ENCODE measurements at places on chromosomes 12 and 14.

- no peaks in the 10 kb centered on the region for H3K4me1 ChIP-seq
- H3K27ac ChIP-seq, result no peak overlapping the region
- H3K36me3 ChIP-seq, result no peaks in the 10 kb centered on the region
- peaks cover 2% of the 10 kb centered on the region for H3K27me3 ChIP-seq
- no peak for DNase-seq
Observed at GRCh38 chr12:75177997-75178396, 31.6 kb downstream of the KCNC2 start.

DNA sequence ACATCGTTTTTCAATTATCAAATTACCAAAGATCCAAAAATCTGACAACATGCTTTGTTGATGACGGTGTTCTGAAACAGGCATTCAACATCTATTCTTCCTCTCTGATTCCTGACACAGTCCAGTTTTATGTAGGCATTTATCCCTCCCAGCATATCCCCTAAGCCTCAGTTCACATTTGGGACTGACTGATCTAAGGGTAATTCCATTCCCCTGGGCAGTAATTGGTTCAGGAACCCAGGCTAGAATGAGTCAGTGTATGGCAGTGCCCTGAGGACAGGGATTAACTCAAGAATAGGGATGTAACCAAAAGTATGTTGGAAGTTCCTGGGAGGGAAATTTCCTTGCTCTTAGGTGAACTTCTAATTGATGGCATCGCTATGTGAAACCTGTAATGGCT lies 10.3 kb upstream of the PCNX1 start:
- peaks cover 54% of the 10 kb centered on the region for H3K4me1 ChIP-seq
- H3K36me3 ChIP-seq, result peaks cover 7% of the 10 kb centered on the region
- peak overlapping the region; percentile 34 for H3K27ac ChIP-seq

DNA sequence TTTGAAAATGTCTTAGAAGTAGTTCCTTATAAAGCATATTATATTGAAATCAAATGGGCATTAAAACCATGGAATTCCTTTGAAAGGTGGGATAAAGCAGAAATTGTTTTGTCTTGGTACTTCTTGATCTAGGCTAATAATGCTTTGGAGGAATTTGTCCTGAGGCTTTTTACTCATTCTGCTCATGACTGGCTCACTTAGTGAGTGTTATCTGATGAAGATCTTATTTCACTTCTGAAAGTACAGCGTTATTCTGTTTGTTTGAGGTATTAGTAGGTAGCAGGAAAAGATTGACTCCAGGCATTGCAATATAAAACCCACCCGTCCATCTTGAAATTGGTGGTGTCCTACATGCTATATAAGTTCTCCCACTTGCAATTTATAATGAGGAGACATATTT lies 5.5 kb downstream of the C12orf71 start:
- no peak overlapping the region for H3K27ac ChIP-seq
- H3K4me3 ChIP-seq, result no peak overlapping the region
- no peaks in the 10 kb centered on the region for H3K27me3 ChIP-seq
- DNase-seq, result no peak
- H3K4me1 ChIP-seq, result peaks cover 13% of the 10 kb centered on the region

DNA sequence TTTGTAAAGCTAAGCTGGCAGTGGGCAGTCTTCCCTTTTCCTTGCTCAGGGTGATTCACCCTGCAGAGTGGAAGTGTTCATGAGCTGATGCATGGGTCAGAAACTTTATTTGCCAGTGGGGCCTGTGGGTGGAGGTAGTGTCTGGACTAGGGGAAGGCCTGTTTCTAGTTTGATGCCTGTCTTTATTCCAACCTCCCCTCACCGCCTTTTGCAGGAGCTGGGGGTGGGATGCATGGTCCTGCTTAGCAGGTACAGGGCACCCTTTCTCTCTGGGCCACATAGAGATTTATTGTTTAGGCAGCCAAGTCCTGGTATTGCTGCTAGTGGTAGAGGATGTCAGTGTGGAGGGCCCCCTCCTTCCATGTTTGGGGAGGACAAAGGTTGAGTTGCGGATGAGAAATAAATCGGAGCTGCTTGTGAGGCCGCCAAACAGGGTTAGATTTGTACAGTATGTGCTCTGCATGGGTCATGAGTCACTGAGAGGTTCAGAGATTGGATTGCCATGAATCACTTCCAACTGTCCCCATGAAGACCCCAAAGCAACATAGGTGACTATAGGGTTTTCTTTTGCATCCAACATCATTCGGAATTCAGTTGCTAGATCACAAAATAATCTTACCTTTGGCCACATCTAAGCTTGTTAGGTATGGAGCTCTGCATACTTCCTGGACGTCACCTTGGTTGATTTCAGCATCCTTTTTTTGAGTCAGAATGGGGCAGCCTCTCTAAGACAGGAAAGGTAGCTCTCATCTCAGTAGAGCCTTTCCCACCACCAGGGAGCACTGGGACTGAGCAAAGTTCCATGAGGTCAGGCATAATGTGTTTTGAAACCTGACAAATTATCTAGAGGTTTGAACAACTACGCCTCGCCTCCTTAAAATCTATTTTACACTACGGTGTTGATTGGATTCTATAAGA lies 8.8 kb downstream of the SMOC1 start:
- H3K36me3 ChIP-seq, result no peaks in the 10 kb centered on the region
- H3K27ac ChIP-seq, result no peak overlapping the region

DNA sequence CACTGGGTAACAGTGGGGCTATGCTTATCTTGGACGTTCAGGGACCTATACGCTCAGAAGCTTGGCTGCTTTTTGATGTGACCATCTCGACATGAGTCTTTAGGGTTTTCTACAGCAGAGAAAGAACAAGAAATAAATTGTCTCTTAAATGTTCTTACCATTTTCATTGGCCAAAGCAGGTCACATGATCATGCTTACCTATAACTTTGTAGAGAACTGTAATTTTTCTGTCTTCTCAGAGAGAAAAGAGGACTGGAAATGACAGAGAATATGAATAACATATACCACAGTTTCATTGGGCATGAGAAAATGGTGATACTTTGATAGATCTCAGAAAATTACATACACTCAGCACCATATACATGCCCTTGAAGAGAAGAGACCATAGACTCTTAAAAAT lies 390.9 kb downstream of the NRXN3 start:
- peaks cover 6% of the 10 kb centered on the region for H3K27me3 ChIP-seq
- peaks cover 2% of the 10 kb centered on the region for H3K4me1 ChIP-seq
- no peak overlapping the region for H3K4me3 ChIP-seq
- DNase-seq, result no peak
- no peaks in the 10 kb centered on the region for H3K36me3 ChIP-seq
- no peak overlapping the region for H3K27ac ChIP-seq

DNA sequence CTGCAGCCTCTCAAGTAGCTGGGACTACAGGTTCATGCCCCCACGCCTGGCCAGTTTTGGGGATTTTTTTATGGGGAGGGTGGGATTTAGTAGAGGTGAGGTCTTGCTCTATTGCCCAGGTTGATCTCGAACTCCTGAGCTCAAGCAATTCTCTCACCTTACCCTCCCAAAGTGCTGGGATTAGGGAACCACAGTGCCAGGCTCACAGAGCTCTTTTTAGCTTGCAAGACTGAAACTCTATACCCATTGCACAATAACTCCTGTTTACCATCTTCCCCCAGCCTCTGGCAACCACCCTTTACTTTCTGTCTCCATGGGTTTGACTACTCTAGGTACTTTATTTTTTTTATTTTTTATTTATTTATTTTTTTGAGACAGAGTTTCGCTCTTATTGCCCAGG lies 25.7 kb upstream of the CDK17 start:
- H3K27me3 ChIP-seq, result no peaks in the 10 kb centered on the region
- peak overlapping the region; percentile 25 for H3K4me3 ChIP-seq
- DNase-seq, result no peak
- H3K36me3 ChIP-seq, result no peaks in the 10 kb centered on the region
- H3K27ac ChIP-seq, result peak overlapping the region; percentile 64

GRCh38 chr14:100438678-100439592 lies 115.8 kb downstream of the SLC25A47 start:
- H3K27me3 ChIP-seq, result no peaks in the 10 kb centered on the region
- no peak for DNase-seq
- no peaks in the 10 kb centered on the region for H3K36me3 ChIP-seq
- no peak overlapping the region for H3K4me3 ChIP-seq
- H3K4me1 ChIP-seq, result peaks cover 17% of the 10 kb centered on the region

DNA sequence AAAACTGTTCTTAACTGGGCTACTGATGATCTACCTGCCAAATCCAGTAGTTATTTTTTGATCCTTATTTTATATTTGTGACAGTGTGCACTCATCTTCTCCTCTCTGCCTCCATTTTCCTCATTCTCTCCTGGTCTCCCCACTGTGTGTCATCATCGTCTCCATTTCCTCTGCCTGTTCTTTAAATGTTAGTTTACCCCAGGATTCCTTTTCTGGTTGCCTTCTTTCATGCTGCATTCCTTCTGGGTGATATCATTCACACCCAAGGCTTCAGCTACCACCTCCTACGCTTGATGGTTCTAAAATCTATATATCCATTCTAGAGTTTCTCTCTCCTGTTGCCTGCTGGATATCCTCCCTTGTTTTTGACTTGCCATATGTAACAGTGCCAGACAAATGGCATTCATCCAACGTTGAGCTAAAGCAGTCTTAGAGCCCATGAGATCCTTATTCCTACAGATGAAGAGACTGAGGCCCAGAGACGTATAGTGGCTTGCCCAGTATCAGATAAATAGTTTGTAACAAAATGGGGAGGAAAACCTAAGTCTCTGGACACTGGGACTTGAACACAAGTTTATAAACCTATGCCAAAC lies 109.5 kb downstream of the DIP2B start:
- H3K27ac ChIP-seq, result no peak overlapping the region
- H3K4me3 ChIP-seq, result no peak overlapping the region
- H3K4me1 ChIP-seq, result peaks cover 4% of the 10 kb centered on the region
- H3K36me3 ChIP-seq, result peaks cover 3% of the 10 kb centered on the region
- H3K27me3 ChIP-seq, result no peaks in the 10 kb centered on the region

- H3K27ac ChIP-seq, result peak overlapping the region; percentile 98
- H3K27me3 ChIP-seq, result no peaks in the 10 kb centered on the region
- peaks cover 53% of the 10 kb centered on the region for H3K4me1 ChIP-seq
- no peak for DNase-seq
- peak overlapping the region; percentile 54 for H3K4me3 ChIP-seq
- peaks cover 59% of the 10 kb centered on the region for H3K36me3 ChIP-seq
Observed at GRCh38 chr14:50038398-50039119, 77.8 kb downstream of the VCPKMT start.

GRCh38 chr14:87387806-87388205 lies 605.2 kb downstream of the GALC start:
- no peak for DNase-seq
- no peaks in the 10 kb centered on the region for H3K36me3 ChIP-seq
- H3K4me1 ChIP-seq, result no peaks in the 10 kb centered on the region
- H3K27me3 ChIP-seq, result no peaks in the 10 kb centered on the region

- H3K27me3 ChIP-seq, result peaks cover 24% of the 10 kb centered on the region
- no peaks in the 10 kb centered on the region for H3K36me3 ChIP-seq
- H3K27ac ChIP-seq, result no peak overlapping the region
- H3K4me1 ChIP-seq, result no peaks in the 10 kb centered on the region
- no peak for DNase-seq
- no peak overlapping the region for H3K4me3 ChIP-seq
Observed at GRCh38 chr14:104036212-104036611, 49.3 kb upstream of the ASPG start.

DNA sequence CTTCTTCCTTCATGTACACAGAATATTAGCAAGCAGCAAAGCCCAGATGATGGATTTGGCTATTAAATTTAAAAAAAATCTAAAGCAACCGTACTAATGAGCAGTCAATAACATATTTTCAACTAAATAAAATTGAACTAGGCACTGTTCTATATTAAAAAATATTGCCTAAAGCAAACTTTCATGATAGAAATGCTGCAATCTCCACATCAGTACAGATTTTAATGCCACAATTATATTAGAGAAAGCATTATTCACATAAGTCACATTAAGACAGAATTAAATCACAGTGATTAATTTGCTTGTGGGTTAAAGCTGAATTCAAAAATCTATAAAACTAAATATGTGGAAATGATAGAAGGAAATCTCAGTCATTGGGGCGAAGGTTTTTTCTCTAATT lies 200.7 kb downstream of the KCNH5 start:
- no peak overlapping the region for H3K4me3 ChIP-seq
- no peaks in the 10 kb centered on the region for H3K27me3 ChIP-seq
- H3K36me3 ChIP-seq, result no peaks in the 10 kb centered on the region
- DNase-seq, result no peak
- no peak overlapping the region for H3K27ac ChIP-seq
- no peaks in the 10 kb centered on the region for H3K4me1 ChIP-seq

DNA sequence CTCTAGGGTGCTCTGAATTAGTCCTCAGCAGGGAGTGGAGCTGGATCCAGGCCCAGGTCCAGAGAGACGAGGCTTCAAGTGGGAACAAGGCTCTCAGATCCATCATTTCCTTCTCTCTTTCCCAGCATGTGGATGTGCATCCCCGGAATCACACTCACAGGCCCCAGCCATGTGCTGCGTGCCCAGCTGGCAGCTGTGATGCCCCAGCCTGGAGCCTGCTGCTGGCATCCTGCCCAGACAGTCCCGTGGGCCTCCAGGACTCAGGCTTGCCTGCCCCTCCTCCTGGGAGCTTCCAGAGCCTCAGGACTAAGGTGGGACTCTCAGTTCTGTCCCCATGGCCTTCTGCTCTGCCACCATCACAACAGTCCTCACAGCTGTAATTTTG lies 6.2 kb upstream of the KRT84 start:
- H3K4me3 ChIP-seq, result no peak overlapping the region
- no peaks in the 10 kb centered on the region for H3K36me3 ChIP-seq
- H3K4me1 ChIP-seq, result no peaks in the 10 kb centered on the region
- no peak overlapping the region for H3K27ac ChIP-seq

DNA sequence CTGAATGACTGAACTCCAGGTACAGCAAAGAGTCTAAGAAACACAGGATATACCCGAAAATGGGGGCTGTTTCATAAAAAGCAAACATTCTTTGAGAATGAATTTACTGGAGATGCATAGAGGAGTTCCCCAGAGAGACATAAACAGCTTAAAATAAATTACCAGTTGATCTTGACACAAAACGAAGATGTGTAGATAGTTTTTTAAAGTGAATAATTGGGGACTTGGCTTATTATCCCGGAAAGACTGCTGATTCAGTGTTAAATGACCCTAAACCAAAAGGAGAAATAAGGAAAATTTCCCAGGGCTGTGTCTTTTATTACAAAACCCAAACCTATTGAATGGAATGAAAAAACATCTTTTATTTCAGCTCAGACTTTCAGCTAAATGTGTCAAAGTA lies 1052.8 kb upstream of the TMEM132C start:
- no peak overlapping the region for H3K4me3 ChIP-seq
- H3K27me3 ChIP-seq, result peaks cover 3% of the 10 kb centered on the region
- no peaks in the 10 kb centered on the region for H3K36me3 ChIP-seq

DNA sequence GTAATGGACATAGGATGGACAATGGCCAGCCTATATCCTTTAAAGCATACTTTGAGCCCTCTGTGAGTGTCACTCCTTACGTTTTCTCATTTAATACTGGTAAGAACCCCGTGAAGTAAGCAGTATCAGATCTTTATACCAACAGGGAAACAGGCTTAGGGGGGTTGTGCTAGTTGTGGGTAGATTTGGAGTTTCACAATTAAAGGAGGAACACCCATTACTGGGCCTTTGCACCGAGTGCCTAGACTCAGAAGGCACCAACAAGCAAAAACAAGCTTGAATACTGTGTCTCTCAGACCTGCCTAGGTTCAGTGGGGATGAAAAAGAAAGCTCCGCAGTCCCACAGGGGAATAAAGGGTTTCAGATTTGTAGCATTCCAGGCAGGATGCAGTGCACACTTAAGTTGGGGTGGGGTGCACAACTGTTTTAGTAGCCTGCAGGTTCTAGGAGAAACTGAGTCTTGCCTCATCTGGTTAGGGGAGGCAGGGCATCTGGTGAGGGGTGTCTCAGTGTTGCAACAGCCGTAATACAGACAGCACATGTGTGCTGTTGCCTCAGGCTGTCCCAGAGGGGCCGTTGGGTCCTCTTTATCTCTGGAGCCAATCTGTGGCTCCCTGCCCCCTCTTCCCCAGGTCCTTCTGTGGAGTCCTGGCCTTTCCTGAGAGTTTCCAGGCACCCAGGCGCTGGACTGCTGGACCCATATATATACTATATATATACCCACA lies 51.2 kb downstream of the IRAK3 start:
- H3K4me3 ChIP-seq, result no peak overlapping the region
- no peak overlapping the region for H3K27ac ChIP-seq
- DNase-seq, result no peak
- peaks cover 27% of the 10 kb centered on the region for H3K27me3 ChIP-seq
- H3K36me3 ChIP-seq, result no peaks in the 10 kb centered on the region

All from activated naive CD8-positive, alpha-beta T cell treated with anti-CD3 and anti-CD28 coated beads, Interleukin-2, amount 10 ng/mL, durations not matched to agents 7 days and 5 days (primary cell).